ENCODE measurements at places on chromosomes 1 and 21. TPM values are rescaled to one million over a fixed set of nuclear protein-coding genes. Genes with fewer than 3 reads are reported as not detected.

F13B gene
- not detected for total RNA-seq

C1QB gene
- not detected for total RNA-seq

KRTAP13-3 gene
- total RNA-seq, result not detected

UBE2U gene
- total RNA-seq, result not detected

FHAD1 gene
- 0.20 TPM for total RNA-seq

IGFN1 gene
- not detected for total RNA-seq

NTMT2 gene
- total RNA-seq, result not detected

C4BPA gene
- not detected for total RNA-seq

KIRREL1 gene
- 42.8 TPM for total RNA-seq

CASQ2 gene
- not detected for total RNA-seq

MYOG gene
- total RNA-seq, result not detected

PHACTR4 gene
- 17.7 TPM for total RNA-seq

OPTC gene
- total RNA-seq, result not detected

POLR3GL gene
- 16.0 TPM for total RNA-seq

OR2L3 gene
- total RNA-seq, result not detected

SGIP1 gene
- total RNA-seq, result 7.7 TPM

LCE2B gene
- not detected for total RNA-seq

ITLN2 gene
- not detected for total RNA-seq

TDRD10 gene
- total RNA-seq, result 3.8 TPM

GPR61 gene
- 0.14 TPM for total RNA-seq

OXCT2 gene
- total RNA-seq, result 8.6 TPM

LCE2A gene
- not detected for total RNA-seq

MYCL gene
- 3.1 TPM for total RNA-seq

OR2T35 gene
- not detected for total RNA-seq

CCDC27 gene
- not detected for total RNA-seq

UQCRHL gene
- 4.7 TPM for total RNA-seq

RPTN gene
- not detected for total RNA-seq

TMEM240 gene
- 2.2 TPM for total RNA-seq

KCNA2 gene
- not detected for total RNA-seq

LMOD1 gene
- total RNA-seq, result 0.07 TPM

ST6GALNAC5 gene
- total RNA-seq, result not detected

CFHR4 gene
- not detected for total RNA-seq

NMNAT2 gene
- total RNA-seq, result 0.14 TPM

UBXN10 gene
- total RNA-seq, result not detected

APCS gene
- total RNA-seq, result not detected

OR2T29 gene
- not detected for total RNA-seq

FALEC gene
- 0.20 TPM for total RNA-seq

HNRNPU gene
- 592 TPM for total RNA-seq

TMPRSS2 gene
- not detected for total RNA-seq

MYBPH gene
- total RNA-seq, result not detected

CRNN gene
- not detected for total RNA-seq

RGS13 gene
- total RNA-seq, result not detected

TTC22 gene
- total RNA-seq, result not detected

PLA2G2D gene
- not detected for total RNA-seq

KRTAP12-1 gene
- total RNA-seq, result not detected

WDR64 gene
- total RNA-seq, result not detected

SYPL2 gene
- 0.04 TPM for total RNA-seq

GJB3 gene
- total RNA-seq, result not detected

FCRL4 gene
- total RNA-seq, result not detected

AXDND1 gene
- not detected for total RNA-seq

RXFP4 gene
- 0.14 TPM for total RNA-seq

GNG4 gene
- total RNA-seq, result not detected

TMPRSS3 gene
- not detected for total RNA-seq

CDCA8 gene
- 22.2 TPM for total RNA-seq

HSD11B1 gene
- total RNA-seq, result 0.07 TPM
